Inflammatory macrophage (primary cell): ENCODE measurements at places on chromosomes 2 and 18.

DNA sequence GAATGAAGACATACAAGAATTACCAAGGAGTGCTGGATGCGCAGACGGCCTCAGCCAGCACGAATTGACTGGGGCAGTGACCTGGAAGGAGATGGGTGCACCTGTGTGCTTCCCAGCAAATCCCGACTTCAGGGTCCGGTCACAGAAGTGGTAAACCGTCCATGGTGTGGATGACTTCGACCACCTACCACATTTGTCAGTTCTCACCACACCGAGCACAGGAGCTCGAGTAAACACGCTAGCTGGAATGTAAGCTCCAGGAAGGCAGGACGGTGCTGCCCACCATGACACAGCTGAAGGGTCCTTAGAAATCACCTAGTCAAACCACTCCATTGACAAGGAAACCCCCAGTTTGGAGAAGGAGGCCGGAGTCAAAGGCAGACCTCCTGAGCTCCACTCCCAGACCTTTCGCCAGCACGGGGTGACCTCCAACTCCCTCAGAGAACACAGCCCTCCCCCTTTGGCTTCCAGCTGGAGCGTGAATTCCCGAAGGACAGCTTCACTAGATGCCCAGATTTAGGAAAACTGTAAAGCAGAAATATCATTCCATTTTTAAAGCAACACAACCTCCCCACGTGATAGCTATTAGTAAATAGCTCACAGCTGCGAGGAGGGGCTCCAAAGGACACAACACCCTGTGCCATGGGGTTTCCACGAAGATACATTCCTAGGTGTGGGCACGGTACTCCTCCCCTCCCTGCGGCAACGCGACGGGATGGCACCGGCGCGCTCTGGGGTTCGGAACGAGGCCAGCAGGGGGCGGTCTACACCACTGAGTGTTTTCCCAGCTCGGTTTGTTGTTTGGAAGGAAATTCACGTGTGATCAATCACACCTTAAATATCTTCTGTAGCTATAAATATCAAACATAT, 34.1 kb upstream of the GNAL start:
- peak; percentile 34 for DNase-seq

DNA sequence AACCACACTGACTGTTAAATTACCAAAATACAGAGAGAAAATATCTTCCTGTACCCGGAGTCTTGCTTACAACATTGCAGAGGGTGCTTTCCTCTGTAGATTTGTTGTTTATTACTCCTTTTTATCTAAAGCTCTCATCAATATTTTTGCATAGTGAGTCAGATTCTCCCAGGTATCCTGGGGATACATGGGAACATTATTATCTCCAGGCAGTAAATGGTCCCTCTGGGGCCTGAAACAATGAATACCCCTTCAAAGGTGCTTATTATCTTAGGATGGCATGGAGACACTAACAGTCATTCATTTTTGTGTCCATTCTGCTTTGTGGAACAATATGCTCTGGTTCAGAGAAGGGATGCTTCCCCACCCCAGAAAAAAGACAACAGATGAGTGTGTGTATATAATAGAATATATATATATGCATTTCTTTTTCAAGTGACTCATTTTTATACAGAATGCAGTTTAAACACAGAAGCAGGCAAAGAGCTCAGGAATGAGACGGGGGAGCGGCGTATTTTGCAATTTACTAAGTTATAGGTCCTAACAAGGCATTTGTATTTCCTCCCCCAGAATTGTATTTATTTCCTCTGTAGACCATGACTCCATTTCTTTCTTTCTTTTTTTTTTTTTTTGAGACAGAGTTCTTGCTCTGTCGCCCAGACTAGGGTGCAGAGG, 424.8 kb upstream of the ZEB2 start:
- no peak for DNase-seq

GRCh38 chr2:50084086-50084843, 930.0 kb upstream of the FSHR start:
- no peak for DNase-seq

DNA sequence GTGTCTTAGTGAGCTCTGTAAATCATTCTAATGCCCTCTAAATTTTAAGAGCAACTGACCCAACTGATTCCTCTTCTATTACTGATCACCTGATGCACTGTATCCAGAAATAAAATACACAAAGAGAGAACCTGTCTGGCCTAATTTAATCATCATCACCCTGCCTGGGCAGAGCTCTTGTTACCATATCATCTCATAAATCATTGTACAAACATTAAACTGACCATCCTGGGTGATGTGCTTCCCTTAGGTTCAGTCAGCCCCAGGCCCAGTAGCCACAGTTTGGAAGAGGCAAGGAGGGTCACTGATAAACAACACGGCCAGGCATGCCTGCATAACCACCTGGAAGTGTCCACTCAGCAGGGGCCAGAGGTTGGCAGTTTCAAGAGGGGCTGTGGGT, 22.7 kb upstream of the ACMSD start:
- DNase-seq, result no peak
